ENCODE measurements at places on chromosomes 16 and 17. TPM values are rescaled to one million over a fixed set of nuclear protein-coding genes. Genes with fewer than 3 reads are reported as not detected.

DPEP1 gene
- not detected for total RNA-seq

SRRM2 gene
- 651 TPM for total RNA-seq

CACNA1H gene
- 0.37 TPM for total RNA-seq

METTL26 gene
- total RNA-seq, result 86.7 TPM

SOX8 gene
- total RNA-seq, result 0.16 TPM

KRT31 gene
- total RNA-seq, result not detected

KRTAP4-3 gene
- not detected for total RNA-seq

TBX21 gene
- 68.4 TPM for total RNA-seq

SLC38A8 gene
- not detected for total RNA-seq

FBXO39 gene
- total RNA-seq, result 1.5 TPM

VPS9D1 gene
- total RNA-seq, result 3.6 TPM

SEZ6L2 gene
- not detected for total RNA-seq

C1QTNF8 gene
- total RNA-seq, result not detected

SLC35G6 gene
- total RNA-seq, result not detected

HYDIN gene
- not detected for total RNA-seq

MT4 gene
- not detected for total RNA-seq

CALB2 gene
- not detected for total RNA-seq

ARHGDIG gene
- not detected for total RNA-seq

KCNH6 gene
- total RNA-seq, result not detected

TMEM220 gene
- total RNA-seq, result 0.35 TPM

TP53 gene
- total RNA-seq, result 137 TPM

NGFR gene
- 0.07 TPM for total RNA-seq

CNTNAP4 gene
- not detected for total RNA-seq

CCL5 gene
- 973 TPM for total RNA-seq

PTRH2 gene
- total RNA-seq, result 28.2 TPM

UMOD gene
- total RNA-seq, result not detected

MSLN gene
- not detected for total RNA-seq

IGF2BP1 gene
- total RNA-seq, result not detected

STX1B gene
- 3.6 TPM for total RNA-seq

KREMEN2 gene
- 0.40 TPM for total RNA-seq

LRRC37A3 gene
- 22.5 TPM for total RNA-seq

GPRC5B gene
- not detected for total RNA-seq

IRF8 gene
- 11.1 TPM for total RNA-seq

BCO1 gene
- not detected for total RNA-seq

MAPT gene
- not detected for total RNA-seq

SLC13A5 gene
- total RNA-seq, result not detected

PYY gene
- not detected for total RNA-seq

SDR42E2 gene
- not detected for total RNA-seq

HOXB2 gene
- total RNA-seq, result 17.2 TPM

BAIAP3 gene
- total RNA-seq, result 0.45 TPM

DUS1L gene
- total RNA-seq, result 139 TPM

KRTAP3-1 gene
- total RNA-seq, result not detected

ST6GALNAC1 gene
- total RNA-seq, result not detected

OTOP3 gene
- total RNA-seq, result not detected

KRTAP2-2 gene
- total RNA-seq, result not detected

CCDC200 gene
- not detected for total RNA-seq

CTU2 gene
- total RNA-seq, result 40.0 TPM

DNAI2 gene
- total RNA-seq, result 1.3 TPM

SPNS3 gene
- 17.6 TPM for total RNA-seq

KIF2B gene
- total RNA-seq, result not detected

PERCC1 gene
- total RNA-seq, result not detected

DHX38 gene
- 78.1 TPM for total RNA-seq

Data from activated CD8-positive, alpha-beta memory T cell treated with anti-CD3 and anti-CD28 coated beads, Interleukin-2, amount 10 ng/mL, durations not matched to agents 7 days and 5 days (primary cell).